ENCODE measurements at places on chromosomes 3 and 15.

DNA sequence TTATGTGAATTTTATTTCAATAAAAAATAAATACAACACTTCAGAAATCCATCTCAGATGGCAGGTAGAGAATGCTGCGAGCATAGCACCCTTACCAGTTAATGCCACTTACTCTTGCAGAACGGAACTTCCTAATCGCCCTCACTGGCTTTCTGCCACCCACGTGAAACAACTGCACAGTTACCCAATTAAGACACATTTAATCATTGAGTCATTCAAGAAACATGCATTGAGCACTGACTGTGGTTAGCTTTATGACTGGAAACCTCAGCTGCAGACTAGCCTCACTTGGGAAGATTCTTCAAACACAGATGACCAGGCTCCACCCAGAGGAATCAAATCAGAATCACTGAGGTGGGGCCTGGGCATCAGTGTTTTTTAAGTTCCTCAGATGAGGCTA, 5.6 kb upstream of the MFGE8 start:
- no peak for DNase-seq

GRCh38 chr15:78714890-78715289, 73.9 kb upstream of the CHRNB4 start:
- no peak for DNase-seq

- no peak for DNase-seq
Measured at GRCh38 chr3:114144909-114145688, 33.8 kb downstream of the DRD3 start.

DNA sequence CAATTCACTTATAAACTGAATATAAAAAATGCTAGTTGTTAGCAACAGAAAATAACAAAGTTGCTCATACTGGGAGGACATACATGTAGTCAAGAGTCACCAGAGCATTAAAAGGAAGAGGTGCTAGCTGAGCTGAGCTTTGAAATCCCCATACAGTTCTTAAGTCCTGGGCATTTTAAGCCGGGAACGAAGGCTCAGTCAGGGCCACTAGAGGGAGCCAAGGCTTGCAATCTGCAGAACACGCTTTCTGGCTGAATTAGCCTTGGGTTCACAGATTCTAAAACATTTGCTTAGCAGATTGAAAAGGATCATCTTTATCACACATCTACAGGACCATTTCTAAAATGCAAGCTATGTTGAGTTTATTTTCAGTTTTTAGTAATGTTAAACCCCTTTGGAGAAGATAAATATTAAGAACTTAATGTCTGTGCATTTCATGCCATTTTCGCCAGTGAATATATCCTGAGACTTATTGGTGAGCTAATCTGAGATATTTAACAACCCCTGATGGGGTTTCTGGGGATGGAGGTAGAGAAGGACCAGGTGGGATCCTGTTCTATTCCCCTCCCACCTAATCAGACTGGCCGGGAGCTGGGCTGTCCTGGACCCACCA, 26.3 kb upstream of the MNS1 start:
- DNase-seq: no peak

GRCh38 chr3:132332508-132332907, 15.3 kb downstream of the ACP3 start:
- DNase-seq: no peak

- DNase-seq: no peak
Measured at GRCh38 chr3:150547045-150547741, 606 bp downstream of the EIF2A start.

DNA sequence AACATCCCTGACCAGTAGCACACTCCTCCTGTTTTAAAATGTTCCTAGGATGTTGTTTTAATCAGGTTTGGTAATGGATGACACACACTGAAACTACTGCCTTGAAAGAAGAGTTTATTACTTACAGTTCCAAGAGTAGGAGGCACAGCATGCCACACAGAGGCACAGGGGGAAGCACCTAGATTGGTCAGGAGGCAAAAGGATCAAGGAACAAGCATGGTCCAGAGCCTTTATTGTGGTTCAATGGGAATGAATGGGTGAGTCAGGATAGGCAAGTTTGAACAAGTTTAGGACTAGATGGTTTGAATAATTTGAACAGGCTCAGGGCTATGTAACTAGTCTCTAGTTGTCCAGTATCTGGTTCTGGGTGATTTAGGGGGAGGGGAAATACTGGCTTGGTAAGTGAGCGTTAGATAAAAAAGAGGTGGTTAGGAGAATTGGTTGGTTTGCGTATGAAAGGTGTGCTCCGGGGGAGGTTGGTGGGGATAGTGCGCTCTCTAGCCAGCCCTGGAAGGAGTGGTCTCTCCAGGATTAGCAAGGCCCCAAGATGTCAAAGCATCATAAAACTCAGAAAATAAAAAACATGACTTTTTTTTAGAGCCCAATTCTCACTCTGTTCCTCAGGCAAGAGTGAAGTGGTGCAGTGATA, 35.1 kb downstream of the TMOD3 start:
- no peak for DNase-seq

DNA sequence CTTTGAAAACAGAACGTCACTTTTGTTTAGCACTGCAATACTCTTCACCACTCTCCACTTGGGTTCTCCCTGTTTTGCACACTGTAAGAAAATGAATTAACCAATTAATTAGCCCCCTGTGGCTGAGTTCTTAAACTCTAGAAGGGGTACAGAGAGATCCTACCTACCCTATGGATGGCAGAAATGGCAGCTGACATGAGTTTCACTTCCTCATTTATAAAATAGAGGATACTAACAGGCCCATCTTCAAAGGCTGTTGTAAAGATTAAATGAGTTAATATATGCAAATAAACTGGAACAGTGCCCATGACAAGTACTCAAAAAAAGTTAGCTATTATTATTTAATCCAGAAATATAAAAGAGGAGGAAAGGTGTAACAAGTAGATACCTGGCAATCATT, 36.9 kb downstream of the SUCLG2 start:
- no peak for DNase-seq

DNA sequence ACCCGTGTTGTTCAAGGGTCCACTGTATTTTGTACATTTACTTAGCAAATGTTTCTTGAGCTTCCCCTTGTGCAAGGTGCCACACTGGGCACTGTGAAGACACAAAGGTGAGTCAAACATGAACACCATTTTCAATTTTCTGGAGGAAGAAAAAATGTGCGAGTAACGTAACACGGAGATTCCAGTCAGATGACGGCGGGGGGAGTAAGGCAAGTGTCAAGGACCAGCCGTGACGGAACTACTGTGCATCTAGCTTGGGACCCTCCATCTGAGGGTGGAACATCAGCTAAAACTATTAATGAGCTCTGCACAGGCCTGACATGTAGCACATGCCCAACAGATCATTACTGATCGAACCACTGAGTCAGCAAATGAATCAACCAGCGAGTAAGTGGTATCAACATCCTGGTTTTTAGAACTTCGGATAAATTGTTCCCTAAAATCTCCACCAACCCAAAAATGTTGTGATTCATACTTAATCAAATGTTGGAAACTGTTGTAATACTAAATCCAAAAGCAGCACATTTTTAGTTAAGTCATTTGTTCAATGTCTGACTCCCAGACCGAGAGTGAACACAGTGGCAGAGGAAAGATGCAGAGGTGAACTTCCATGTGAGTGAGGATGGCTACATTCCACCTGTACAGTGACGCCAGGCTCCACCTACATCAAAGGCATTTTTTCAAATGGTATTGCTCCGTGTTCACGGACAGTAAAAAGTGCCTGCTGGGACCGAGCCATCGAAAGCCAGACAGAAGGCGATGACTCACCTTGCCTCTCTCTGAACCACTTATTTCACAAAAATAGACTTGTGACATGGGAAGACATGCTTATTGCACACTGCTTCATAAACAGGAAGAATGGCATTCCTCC, 172.2 kb downstream of the ATP10A start:
- no peak for DNase-seq

GRCh38 chr15:70826634-70827033, 27.3 kb downstream of the LARP6 start:
- DNase-seq: no peak

DNA sequence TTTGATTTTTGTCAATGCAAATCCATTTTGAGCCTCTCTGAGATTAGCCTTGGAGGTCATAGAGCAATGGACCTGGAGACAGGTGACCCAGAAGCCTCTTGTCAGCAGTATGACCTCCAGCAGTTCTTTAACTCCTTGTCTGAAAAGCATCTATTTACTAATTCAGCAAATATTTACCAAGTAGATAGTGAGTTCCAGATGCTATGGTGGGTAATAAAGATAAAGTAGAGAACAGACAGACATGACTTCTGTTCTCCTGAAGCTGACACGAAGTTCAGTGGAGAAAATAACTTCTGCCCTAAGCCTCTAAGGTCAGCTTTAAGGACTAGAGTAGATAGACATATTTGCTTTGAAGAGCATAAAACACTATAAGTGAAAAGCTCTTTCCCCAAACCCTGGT, 26.6 kb downstream of the SEMA6D start:
- no peak for DNase-seq
